ENCODE measurements at places on chromosomes 12 and 14.

GRCh38 chr14:103391048-103391447 lies 5.8 kb downstream of the MARK3 start:
- DNase-seq: no peak

GRCh38 chr14:104985675-104986486 lies at the start of gene CLBA1:
CLBA1 (plus strand) TSS chr14:104985788; CDS start chr14:104986432, 644 bp downstream.
- DNase-seq: peak; percentile 77

GRCh38 chr12:114812858-114813761 lies 129.1 kb upstream of the TBX3 start:
- DNase-seq: no peak

DNA sequence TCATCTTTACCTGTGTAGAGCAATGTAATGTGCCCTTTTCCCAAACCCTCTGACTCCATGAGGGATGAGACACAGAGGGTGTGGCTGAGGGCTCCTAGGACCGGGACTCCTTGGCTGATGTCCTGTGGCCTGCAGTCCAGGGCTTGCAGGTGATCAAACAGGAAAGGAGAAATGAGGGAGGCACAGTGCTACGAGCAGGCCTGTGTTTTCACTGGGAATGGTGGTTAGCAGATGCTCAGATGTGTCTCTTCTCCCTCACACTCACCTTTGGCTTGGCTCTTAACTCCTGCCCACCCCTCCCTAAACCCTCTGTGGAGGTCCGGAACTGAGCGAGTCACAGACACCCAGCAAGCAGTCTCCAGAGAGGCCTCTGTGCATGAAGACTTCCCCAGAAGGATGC lies 254.4 kb downstream of the DAD1 start:
- no peak for DNase-seq

DNA sequence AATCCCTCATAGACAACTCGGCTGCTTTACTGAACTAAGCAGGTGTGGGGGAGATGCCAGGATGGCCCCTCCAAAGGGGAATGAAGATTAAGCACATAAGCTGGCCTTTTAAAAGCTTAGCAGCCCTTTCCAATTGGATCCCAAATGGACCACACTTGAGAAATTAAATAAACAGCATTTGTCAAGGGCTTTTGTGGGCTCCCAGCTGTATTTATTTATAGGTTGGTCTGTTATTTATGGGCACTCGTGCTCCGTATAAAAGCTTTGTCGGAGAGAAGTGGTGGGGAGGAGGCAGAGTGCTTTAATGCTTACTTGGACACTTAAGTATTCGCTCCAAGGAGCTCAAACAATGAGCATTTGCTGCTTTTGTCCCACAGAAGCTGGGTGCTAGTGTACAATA lies 580.2 kb downstream of the MED13L start:
- no peak for DNase-seq

DNA sequence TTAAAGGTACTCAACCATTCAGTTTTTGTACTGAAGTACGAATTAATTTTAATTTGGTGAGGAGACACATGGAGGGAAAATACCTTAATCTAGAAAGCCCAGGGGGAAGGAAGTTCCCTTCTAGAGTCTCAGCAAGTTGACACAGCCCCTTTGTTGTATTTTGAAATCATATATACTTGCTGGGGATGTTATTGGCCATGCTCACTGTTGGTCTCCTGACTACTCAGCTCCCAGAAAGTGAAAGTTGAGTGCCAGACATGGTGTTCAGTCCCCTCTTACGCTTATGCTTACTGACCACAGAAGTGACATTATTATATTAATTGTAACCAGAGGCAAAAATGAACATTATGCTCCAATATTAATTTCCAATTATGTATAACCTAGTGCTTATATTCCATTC lies 28.1 kb downstream of the ARF6 start:
- no peak for DNase-seq

DNA sequence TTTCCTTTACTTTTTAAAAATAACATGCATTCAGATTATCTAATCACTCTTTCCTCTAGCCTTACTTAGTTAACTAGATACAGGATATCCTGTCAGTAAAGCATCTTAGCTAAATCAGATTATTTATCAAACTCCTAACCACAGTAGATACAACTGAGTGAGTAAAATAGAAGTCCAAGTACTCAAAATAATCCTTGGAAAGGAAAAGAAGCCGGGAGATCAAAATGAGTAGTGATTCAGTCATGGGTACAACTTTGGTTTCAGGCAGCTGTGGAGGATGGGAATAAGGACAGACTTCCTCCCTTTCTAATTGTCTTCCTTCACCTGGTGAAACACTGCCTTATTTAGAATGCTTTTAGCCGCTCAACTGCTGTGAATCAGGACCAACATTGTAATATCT lies 29.4 kb downstream of the GNG2 start:
- no peak for DNase-seq

- DNase-seq: no peak
These were observed 404.4 kb upstream of the PDE3A start for GRCh38 chr12:19963972-19964371.

GRCh38 chr14:92702441-92702918 lies 45.9 kb downstream of the LGMN start:
- DNase-seq: no peak

- no peak for DNase-seq
These were observed 17.0 kb upstream of the BCL7A start for GRCh38 chr12:122004633-122005071.

GRCh38 chr12:92784797-92785562 lies 82.2 kb downstream of the PLEKHG7 start:
- no peak for DNase-seq

- no peak for DNase-seq
These were observed 338.6 kb downstream of the CEP128 start for GRCh38 chr14:80602946-80603345.

DNA sequence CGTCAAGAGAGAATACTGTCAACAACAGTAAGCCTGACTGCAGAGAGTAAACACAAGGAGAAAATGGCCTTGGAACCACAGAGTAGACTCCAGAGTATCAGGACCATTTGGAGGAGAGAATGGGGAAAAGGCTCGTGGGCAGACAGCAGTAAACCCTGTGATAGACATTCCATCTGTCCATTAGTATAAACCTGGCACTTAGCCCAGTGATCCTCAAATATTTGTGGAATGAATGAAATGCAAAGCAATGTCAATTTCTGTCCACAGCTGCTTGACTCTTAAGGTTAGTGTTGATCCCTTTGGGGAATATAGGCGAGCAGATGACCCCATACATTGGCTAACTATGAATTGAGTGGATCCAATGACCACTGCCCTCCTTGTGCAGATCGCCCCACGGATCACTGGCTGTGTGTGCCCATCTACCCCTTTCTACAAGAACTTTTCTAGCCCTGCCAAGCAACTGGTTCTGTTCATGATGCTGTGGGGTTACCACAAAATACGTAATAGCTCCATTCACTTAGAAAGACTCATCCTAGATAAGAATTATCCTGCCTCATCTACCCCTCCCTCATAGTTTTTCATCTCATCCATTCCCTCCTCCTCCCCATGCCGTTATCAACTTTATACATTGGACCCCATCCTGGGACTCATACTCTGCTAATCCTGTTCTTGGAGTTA lies 846.8 kb downstream of the NRXN3 start:
- no peak for DNase-seq

GRCh38 chr14:68603533-68604360 lies 189.1 kb downstream of the ZFP36L1 start:
- DNase-seq: no peak

DNA sequence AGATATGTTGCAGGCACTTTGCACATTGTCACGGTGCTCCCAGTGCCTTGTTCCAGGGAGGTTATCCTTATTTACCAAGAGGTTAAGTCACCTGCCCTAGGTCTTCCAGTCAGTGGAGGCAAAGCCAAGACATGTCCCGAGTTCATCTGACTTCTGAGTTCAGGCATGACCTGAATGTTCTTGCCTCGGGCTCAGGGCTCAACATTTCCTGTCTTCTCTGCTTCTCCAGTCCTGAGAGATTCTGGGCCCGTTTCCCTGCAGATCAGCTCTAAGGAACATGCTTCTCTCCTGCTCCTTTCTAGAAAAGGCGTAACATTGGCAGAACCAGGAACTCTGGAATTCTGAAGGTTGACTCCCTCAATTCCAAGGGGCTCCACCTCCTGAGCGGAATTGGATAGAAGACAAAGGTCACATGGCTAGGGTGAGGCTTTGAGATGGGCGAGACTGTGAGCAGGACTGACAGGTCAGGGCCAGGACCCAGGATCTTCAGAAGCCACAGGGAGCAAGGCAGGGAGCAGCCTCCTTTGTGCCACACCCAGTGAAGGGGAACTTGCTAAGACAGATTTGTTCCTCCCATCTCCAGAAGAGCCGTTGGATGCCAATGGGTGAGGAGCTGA lies 19.9 kb downstream of the BDKRB2 start:
- no peak for DNase-seq

DNA sequence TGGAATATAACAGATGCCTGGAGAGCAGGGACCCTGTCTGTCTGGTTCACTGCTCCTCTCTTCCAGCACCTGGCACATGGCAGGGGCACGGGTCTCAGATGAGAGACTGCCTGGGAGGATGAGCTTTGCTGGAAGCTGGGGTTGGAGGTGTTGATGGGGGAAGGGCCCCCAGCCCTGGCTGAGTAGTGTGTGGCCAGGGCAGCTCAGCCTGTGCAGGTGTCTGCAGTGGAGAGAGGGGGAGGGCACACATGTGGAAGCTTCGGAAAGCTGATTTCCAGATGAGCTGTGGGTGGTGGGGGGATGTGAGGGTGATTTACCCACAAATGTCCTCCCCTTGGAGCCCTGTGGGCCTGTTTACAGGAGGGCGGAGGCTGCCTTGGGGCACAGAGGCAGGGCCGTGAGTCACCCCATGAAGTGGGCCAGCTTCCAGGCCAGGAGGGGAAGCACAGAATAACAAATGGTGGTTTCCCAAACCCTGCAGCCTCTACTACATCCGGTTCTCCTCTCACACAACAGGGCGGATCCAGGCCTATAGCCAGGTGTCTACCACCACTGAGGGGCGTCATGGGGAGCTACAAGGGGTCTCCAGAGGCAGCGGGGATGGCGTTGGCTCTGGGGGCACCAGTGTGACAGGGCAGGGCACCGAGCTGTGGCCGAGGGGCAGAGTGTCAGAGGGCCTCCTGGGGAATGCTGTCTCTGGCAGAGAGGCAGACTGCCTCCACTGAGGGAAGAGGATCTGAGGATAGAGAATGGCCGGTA lies 11.0 kb downstream of the KRT7 start:
- DNase-seq: peak; percentile 50

Data from stimulated activated CD4-positive, alpha-beta T cell treated with anti-CD3 and anti-CD28 coated beads, Interleukin-15, amount 100 ng/mL, for 1 hour (primary cell).